ENCODE measurements at places on chromosomes 1 and 21. TPM values are rescaled to one million over a fixed set of nuclear protein-coding genes. Genes with fewer than 3 reads are reported as not detected.

GRCh38 chr1:58513956-58514355 is 32.6 kb downstream of the OMA1 start:
- no peak for DNase-seq

- no peak for DNase-seq
These were observed 40.6 kb downstream of the RGS2 start for GRCh38 chr1:192849442-192849841.

- no peak for DNase-seq
These were observed 311.8 kb upstream of the B3GALT2 start for GRCh38 chr1:193498088-193498655.

DNA sequence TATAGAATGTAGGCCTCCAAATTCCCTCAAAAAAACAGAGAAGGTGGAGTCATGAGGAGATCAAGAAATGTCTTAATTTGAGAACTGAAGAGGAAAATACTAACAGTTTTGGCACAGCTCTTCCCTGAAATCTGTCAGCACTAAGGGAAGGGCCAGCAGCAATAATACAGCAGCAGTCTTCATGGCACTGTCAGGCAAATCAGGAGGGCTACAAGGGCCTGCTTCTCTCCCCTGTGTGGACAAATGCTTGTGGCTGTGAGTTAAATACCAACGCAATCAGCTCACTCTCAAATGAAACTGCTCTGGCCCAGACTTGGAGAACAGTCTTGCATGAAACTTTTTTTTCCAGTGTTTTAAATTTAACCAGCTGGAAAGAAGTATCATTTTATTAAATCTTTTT is 20.5 kb upstream of the CNN3 start:
- no peak for DNase-seq

Gene FAM43B
- total RNA-seq = 0.27 TPM
